ENCODE measurements at places on chromosomes 1 and 21.

DNA sequence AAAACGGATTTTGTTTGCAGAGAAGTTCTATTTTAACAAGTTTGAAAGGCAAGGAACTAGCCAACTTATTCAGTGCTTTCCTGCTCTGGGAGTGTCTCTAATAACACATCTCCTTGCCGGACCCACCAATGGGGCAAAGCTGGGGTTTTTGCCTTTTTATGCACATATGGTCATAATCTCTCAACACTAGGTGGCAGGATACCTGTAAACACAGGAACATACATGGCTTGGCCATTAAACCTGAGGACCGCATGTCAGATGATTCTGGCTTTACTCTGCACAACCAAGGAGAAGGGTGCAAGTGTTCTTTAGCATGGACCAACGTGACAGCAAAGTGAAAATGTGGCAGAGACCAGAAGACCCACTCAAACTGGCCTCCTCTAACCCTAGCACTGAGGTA is 4.9 kb downstream of the TMEM9 start:
- no peak for DNase-seq

DNA sequence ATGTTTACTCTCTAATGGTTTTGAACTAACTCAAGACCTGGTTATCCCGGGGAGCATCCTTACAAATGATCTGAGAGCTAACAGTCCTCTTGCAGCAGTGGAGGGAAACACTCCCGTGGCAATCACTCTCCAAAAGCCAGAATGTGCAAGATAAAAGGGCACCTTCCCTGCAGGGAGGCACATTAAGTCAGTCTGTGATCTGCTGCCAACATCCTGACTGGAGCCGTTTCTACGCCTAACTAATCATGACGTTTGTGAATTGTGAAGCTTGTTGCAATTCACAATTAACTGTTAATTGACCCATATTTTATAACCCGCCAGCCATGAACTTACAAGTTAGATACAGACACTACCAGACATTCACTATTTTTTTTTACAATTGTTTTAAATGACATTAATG is 52.1 kb upstream of the LGALS8 start:
- DNase-seq: no peak

- no peak for DNase-seq
Measured at GRCh38 chr1:228824366-228824765, 89.1 kb downstream of the RHOU start.

DNA sequence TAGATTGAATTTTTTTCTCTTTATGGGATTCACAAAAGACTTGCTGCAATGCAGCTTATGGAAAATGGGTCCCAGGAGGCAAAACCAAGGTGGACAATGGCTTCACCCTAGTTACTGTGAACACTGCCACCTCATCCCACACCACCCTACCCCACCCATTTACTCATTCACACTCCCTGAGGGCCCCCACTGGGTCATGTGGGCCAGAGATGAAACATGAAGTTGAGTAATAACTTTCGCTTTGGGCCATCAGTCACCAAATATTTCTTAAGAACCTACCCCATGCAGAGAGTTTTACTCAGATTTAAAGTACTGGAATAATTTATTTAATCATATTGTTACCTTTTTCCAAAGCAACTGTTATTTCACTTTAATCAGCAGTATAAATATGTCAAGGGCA is 191.8 kb downstream of the TPR start:
- peak; percentile 4 for DNase-seq

- DNase-seq: no peak
Measured at GRCh38 chr1:208256556-208256955, 12.4 kb upstream of the PLXNA2 start.
